ENCODE measurements at places on chromosomes 11 and 22.

GRCh38 chr11:126024123-126024522, 38.5 kb downstream of the CDON start:
- DNase-seq, result no peak

DNA sequence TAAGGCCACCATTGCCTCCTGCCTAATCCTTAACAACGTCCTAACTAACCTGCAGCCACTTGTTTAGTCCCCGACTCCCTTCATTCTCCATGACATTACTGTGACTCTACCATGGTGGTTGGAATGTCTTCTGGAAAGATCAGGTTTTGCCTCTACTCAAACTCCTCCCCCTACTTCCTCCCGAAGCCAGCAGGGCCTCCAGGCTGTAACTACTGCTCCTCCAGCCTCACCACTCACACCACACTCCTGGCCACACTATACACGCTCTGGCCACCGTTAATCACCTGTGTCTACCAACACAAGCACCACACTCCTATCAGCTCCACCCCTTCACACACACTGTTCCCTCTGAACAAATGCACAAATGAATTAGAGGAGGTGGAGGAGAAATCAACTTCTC, 69.2 kb downstream of the PACSIN2 start:
- no peak for DNase-seq

DNA sequence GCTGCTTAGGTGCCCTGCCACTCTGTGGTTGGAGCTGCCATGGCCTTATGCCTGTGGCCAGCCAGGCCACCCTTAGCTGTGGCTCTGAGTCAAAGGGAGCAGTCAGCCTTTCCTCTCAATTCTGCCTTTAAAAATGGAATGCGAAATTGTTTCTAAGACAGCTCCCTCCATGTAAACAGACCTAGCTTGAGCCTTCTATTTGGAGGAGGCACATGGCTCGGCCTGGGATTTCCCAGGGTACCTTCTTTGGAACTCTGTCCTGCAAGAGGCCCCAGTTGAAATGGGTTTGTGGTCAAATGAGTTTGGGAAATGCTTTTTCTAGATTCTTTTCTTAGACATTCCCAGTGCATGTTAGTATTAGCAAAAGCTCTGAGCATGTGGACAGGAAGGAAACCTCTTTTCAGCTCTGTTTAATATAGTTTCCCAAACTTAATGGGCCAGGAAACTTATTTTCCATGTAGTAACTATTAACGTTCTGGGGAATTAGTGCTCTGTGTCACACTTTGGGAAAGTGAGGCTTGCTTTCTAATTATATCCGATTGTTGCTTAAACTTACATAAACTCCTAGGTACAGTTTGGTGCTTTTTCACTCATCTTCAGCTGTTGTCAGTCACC, 7.8 kb downstream of the PHOX2A start:
- DNase-seq, result no peak

- DNase-seq, result peak; percentile 92
Observed at GRCh38 chr11:133955081-133955891, 1.5 kb downstream of the IGSF9B start.

- DNase-seq, result no peak
Observed at GRCh38 chr11:75872887-75873416, 57.9 kb downstream of the UVRAG start.

DNA sequence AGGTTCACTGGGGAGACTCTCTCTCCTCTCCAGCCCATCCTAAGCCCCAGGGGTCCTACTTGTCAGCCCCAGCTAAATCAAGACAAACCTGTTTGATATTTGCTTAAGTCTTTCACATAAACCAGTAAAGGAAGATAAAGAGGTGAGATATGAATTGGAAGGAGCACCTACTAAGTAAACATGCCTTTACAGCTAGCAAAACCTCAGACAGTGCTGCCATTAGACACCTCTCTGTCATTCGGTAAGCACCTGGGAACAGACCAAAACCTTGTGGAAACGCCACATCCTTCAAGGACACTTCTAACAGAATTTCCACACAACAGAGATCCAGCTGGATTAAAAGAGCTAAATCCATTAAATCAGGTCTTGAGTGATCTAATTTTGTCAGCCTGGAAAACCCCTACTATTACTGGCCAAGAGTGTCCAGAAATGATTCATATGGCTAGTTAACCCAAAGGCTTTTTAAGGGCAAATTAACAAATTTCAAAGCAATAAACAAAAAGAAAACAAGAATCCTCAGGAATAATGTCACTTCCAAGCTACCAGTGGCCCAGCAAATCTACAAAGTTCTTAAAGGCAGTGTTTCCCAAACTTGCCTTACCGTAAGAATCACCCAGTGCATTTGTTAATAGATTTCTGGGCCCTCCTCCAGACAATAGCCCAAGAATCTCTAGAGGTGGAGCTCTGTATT, 2.4 kb downstream of the VPS37C start:
- DNase-seq, result peak; percentile 9

DNA sequence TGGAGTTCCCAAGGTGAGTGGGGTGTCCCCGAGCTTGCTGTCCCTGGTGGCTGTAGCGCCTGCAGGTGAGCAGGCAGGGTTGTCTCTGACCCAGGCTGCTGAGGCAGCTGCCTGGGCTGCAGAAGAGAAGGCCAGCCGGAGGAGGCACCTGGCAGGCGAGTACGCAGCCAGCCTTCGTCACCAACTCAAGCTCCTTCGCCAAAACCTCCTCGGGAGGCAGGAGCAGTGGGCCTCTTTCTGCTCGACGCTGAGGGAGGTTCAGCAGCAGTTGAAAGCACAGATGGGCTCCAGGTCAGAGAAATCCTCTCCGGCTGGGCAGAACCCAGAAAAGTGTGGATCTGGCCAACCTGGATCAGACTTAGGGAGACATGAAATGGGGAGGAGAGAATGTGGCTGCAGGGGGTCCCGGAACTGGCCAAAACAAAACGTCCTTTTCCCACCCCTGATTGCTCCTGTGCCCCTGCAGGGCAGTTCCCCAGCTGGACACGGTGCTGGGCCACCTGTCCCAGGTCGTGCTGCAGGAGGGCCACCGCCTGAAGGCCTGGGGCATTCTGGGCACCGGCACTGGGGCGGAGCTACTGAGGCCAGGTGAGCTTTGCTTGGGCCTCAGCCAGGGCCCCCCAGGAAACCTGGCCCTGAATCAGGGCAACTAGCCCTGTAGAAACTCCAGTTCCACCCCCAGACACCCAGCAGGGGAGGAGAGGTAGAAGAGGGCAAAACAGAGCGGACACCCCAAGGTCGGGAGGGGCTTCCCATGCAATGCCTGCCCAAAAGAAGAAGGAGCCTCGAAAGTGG, 56.7 kb downstream of the BTG4 start:
- DNase-seq, result no peak

Data from aorta (tissue), 5 donors.